ENCODE measurements at places on chromosomes 4 and X.

GRCh38 chr4:14309431-14309830, 681.9 kb upstream of the BOD1L1 start:
- DNase-seq, result no peak

- DNase-seq, result no peak
Observed at GRCh38 chrX:153321381-153322124, at the start of gene PNMA6F. Gene PNMA6F, minus strand, starts transcription at chrX:153321767. Its CDS starts 1,093 bp downstream, at chrX:153320674.

DNA sequence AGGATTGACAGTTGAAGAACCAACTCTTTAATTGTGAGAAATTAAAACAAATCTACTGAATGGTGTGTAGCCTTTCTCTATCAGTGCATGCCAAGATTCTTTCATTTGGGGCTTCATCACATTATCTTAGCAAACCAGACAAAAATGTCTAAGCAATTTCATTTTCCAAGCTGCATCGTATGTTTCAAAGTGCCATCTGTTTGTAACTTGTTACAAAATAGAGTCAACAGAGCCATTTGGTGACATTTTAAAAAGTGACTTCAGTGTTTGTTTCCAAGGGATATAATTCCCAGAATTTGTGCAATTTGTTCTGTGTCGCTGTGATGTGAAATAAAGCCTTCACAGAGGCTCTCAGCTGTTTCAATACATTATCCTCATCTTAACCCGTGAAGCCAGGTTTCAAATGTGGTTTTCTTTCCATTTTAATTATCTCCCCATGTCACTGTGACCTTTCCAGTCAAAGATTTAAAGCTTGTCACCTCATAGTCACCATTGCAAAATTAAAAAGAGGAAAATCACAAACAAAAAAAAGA, 46.0 kb upstream of the C1QTNF7 start:
- no peak for DNase-seq

DNA sequence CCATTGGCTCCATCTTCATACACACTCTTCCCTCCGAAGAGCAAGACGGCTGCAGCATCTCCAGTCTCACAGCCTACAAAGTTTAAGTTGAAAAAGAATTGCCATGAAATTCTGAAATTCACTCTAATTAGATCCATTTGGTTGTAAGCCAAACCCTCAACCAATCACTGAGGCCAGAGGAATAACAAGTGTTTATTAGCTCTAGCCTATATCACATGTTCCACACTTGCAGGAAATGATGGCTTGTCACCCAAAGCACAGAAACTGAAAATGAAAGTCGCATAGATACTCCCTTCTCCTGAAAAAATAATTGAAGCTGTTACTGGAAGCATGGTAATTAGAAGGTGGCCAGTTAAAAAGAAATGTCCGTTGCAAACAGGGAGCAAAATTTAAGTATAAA, 1071.8 kb downstream of the CCSER1 start:
- no peak for DNase-seq

GRCh38 chr4:106981431-106981830, 54.7 kb downstream of the DKK2 start:
- DNase-seq, result no peak

GRCh38 chr4:38805530-38806145, 1.0 kb upstream of the TLR1 start:
- DNase-seq, result no peak

- no peak for DNase-seq
Observed at GRCh38 chrX:155534800-155535199, 76.4 kb upstream of the F8A3 start.

- DNase-seq, result peak; percentile 18
Observed at GRCh38 chrX:68757331-68757730, 71.5 kb upstream of the EFNB1 start.

DNA sequence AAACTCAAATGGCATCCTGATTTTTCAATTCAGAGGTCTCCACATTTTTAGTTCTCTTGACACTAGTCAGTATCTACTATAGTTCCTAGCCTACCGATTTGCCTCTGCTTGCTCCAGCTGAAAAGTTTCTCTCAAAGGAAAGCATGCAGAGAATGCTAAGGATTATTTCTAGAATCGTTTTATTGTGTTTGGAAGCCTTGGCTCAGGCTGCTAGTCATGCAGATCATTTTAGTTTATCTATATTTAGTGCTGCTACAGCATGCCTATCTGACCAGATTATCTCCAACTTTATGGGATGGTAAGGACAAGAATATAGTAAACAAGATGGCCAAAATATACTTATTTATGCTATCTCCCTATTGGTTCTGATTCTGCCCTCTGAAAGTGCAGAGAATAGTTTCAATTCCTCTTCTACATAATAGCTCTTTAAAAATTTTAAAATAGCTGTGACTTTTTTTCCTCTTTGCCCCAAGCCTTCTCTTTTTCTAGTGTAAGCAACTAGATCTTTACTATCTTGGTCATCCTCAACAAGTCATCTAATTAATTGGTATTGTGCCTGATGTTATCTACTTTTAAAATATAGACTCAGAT, 15.7 kb upstream of the DRP2 start:
- no peak for DNase-seq
